Tibial nerve (tissue), 4 donors: ENCODE measurements at places on chromosomes 1 and 21. TPM values are rescaled to one million over a fixed set of nuclear protein-coding genes. Genes with fewer than 3 reads are reported as not detected.

Gene IL10
- 1.1 TPM for total RNA-seq

Gene TSEN15
- total RNA-seq: 28.6 TPM

Gene SLC16A4
- total RNA-seq: 8.0 TPM

Gene PTPN22
- total RNA-seq: 4.4 TPM

Gene HSD3B1
- total RNA-seq: not detected

Gene KRTAP12-2
- not detected for total RNA-seq

Gene CRYAA
- not detected for total RNA-seq

GRCh38 chr1:197144570-197145325 is 1.7 kb downstream of the ASPM start:
- no peak for DNase-seq

GRCh38 chr1:39261712-39262221 is 57.3 kb downstream of the MACF1 start:
- no peak for DNase-seq

DNA sequence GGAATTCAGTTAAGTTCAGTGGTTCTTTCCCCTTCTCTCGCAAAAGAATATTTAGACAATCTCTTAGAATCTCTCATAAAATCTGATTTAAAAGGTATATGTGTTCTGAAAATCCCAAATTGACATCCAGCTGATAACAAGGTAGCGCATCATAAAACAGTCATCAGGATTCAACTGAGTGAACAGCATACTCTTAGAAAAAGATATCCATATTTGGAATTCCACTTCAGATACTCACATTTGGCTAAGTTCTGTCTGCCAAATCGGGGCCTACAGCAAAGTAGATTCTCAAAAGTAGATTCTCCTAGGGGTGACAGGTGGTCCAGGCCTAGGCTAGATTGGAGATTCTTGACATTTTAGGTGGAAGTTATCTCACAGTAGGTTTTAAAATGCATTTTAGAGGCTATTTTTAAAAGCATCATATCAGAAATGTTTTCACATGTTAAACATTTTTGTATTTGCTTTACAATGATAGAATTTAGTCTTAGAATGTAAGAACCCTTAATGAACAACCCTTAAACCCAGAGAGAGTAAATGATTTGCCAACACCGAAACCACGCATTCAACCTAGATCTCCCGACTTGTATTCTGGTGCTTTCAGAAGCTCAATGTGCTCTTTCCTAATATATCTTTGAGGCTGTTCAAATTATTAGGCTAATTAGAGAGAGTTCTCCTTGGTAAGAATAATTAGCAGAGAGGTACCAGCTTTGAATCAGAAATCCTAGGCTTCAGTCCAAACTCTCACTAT is 318.9 kb downstream of the LMO4 start:
- no peak for DNase-seq

DNA sequence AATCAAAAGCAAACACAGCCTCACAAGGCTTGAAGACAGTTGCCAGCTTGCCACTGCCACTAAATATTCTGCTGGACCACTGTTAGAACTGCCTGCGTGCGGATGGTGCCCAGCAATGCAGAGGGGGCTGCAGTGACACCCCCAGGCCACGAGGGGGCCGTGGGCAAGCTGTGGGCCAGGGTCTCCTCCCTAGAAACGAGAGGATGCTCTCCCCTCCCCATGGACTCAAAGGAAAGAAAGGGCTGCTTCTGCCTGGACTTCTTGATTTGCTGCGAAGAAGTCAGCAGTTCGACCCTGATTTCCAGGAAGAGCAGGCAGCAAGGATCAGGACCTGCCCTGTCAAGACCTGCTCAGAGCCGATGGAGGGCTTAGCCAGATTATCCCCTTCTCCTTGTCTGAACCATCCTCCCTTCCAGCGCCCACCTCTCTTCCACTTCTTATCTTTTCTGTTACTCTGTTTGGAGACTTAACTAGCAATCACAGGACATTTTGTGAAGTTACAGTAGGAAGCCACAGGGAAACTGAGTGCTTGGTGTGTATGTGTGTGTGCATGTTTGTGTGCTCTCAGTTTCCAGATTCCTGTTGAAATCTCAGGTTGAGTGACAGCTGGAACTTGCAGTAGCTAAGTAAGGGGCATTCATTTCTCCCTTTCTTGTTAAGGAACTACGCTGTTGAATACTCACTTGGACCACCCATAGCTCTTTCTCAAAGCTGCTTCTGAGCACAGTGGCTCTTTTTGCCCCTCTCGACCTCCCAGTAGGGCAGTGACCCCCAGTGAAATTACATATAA is 2.7 kb downstream of the MAN1C1 start:
- DNase-seq: no peak

- no peak for DNase-seq
Measured at GRCh38 chr1:4379451-4380175, 274.8 kb upstream of the AJAP1 start.

DNA sequence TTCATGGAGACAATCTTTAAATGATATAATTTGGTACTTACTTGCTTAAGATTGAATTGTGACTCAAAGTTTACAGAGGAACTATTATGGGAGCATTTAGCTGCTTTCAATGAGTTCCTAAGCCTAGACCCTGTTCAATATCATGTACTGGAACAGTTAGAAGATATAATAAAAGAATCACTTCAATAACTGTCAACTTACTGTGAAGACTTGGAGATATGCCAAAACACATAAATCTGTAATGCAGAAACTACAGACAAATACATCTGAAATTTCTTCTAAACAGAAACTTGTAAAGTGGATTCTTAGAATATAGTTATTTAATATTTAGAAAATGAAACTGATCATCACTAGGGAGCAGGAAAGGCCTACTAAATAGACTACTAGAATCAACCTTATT is 259.3 kb downstream of the HLX start:
- no peak for DNase-seq

DNA sequence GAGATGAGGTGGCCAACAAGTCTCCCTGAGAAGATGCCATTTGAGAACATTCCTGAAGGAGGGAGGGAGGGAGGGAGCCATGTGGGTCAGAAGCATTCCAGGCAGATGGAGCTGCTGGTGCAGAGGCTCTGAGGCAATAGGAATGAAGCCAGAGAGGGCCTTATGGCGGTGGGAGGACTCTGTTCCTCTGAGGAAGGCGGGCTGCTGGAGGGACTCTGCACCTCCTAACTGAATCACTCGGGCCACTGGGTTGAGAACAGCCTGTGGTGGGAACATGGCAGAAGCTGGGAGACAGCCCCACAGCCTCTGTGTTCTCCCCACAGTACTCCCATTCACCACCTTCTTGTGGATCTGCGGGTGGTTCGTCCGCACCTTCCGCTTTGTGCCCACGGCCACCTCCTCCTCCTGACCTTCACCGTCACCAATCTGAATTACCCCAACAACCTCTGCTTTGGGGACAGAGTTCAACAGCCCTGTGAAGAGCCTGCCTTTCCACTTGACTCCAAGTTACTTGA is 2.4 kb upstream of the TMEM125 start:
- DNase-seq: no peak

- no peak for DNase-seq
Measured at GRCh38 chr1:45013551-45014209, 1.6 kb downstream of the UROD start.

- no peak for DNase-seq
Measured at GRCh38 chr1:23581219-23581618, 21.9 kb upstream of the ID3 start.

DNA sequence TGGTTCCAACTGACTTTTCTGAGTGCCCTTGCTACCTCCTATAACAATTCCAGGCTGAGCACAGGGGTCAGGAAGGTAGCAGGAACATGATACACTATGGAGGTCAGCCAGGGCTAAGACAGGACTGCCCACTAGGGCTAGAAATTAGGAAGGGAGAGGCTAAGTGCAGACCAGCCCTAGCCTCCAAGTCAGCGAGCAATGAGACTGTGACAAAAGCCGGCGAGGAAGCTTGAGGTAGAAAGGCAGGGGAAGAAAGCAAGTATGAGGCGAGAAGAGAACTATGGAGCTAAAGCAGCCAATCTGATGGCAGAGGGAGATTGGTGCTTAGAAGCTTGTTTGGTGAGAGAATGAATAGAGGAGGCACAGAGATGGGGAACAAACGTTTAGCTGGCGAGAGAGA is 4.7 kb downstream of the UROD start:
- DNase-seq: no peak

DNA sequence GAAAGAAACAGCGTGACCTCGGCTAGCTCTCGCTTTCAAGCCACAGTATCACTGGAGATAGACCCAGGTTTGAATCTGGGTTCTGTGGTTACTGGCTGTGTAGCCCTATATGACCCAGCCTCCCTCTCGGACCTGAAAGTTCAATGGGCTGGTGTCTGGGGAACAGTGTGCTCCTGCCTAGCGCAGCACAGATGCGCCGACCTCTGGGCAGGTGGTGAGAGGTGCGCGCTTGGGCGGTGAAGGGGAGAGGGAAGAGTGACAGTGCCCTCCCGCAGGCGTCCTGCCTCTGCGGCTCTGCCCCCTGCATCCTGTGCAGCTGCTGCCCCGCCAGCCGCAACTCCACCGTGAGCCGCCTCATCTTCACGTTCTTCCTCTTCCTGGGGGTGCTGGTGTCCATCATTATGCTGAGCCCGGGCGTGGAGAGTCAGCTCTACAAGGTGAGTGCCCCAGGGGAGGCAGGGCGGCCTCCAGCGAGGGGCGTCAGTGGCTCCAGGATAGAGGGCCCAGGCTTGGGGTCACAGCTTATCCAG is 10.5 kb downstream of the SERINC2 start:
- DNase-seq: no peak

- no peak for DNase-seq
Measured at GRCh38 chr1:30663596-30664091, 59.7 kb downstream of the MATN1 start.

GRCh38 chr21:45155910-45156309 is 81.5 kb downstream of the ADARB1 start:
- DNase-seq: no peak

- no peak for DNase-seq
Measured at GRCh38 chr1:197806718-197807117, 31.4 kb upstream of the DENND1B start.

DNA sequence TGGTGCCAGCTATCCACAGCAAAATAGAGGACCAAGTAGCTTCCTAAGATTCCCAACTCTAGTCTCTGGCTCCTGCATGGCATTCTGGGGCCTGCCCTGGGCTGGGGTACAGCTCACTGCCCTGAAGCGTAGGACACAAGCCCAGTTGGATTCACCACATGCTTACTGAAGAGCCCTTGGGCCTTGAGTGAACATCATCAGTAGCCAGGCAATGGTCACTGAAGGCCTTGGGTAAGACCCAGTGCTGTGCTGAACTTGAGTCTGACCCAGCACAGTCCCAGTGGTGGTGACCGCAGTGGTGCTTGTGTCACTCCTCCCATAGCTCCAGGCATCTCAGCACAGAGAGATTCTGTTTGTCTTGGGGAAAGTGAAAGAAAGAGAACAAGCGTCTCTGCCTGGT is 7.7 kb upstream of the LCE3A start:
- no peak for DNase-seq

DNA sequence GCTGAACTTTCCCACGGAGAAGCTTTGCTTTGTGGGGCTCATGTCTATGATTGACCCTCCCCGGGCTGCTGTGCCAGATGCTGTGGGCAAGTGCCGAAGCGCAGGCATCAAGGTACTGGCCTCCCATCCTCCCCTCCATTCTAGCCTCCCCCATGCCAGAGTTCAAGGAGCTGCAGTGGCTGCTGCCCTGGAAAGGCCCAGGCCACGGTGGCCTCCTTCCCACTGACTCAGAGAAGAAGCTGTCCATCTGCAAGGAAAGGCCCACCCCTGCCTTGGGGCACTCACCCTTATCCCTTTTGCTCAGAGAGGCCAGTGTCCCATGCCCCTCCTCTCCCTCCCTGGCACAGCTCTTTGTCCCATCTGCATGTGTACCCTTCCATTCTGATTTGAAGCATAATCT is 14.9 kb downstream of the ATP1A2 start:
- no peak for DNase-seq

DNA sequence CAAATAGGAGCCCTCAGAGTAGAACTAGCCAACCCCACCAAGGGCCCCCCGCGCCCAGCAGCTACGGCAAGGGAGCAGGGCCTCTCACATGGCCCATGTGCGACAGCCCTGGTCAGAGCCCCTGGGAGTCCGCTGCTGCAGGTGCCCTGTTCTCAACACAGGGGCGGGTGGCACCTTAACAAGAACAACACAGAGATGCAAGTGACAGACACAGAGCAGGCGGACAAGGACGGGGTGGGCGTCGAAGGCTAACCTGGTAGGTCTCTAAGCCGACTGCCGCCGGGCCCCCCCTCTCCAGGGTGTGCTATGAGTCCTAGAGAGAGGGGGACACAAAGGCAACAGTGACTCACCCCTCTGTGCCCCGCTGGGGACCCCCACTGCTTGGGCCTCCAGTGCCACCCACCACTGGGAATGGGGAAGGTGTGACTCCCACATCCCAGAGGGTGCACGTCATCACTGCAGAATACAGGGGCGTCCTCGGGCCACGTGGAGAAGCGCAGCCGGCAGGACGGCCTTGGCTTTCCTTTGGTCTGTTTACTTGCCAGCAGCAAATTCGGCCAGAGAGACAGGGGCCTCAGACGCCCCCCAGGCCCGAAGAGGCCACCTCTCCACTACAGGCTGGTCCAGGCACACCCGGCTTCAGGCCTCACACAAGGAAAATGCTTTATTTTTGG is 44.8 kb downstream of the PRDM15 start:
- DNase-seq: no peak

DNA sequence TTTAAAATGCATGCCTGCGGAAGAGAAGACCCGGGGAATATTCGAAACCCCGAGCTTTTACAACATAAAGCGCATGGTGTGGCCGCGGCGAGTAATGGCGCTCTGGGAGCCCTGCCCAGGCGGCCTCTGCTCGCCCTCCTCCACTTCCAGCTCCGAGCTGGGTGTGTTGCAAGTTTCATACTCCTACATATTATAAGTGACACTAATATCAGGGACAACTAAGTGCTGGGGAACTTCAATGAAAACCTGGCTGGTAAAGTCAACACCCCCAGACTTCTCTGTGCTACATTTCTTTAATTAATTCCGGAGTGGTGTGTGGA is 11.8 kb downstream of the SIM2 start:
- no peak for DNase-seq

- no peak for DNase-seq
Measured at GRCh38 chr1:37360011-37360410, 114.4 kb upstream of the ZC3H12A start.

GRCh38 chr1:221477252-221477651 is 264.6 kb downstream of the DUSP10 start:
- no peak for DNase-seq
